Hematopoietic multipotent progenitor cell treated with erythropoietin and hydrocortisone succinate and interleukin-3 and kit ligand, for 4 days (in vitro differentiated cells): ENCODE measurements at places on chromosomes 5 and 9.
A peak's percentile ranks its signal among the peaks of the same experiment; 100 is the strongest.

GRCh38 chr9:86674487-86674886 lies 272.8 kb downstream of the GAS1 start:
- no peak for DNase-seq

- DNase-seq, result peak; percentile 97
Measured at GRCh38 chr9:6007058-6007769, 8.2 kb downstream of the RANBP6 start.

DNA sequence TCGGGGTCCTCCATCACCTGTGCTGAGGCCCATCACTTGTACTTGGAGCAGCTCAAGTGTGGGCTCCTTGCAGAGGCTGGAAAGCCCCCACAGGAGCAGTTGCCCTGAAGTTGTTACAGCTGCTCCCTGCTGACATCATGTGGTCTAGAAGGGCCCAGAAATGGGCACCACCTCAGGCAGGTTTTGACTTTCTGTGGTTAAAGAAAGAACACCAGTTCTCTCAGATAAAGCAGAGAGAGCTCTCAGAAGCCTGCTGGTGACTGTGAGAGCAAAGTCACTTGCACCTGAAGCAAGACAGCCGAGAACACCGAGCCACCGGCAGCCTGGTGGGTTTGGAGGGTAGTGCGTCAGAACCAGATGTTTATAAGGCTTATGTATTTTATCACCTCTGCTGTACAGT lies 70.4 kb downstream of the MVB12B start:
- peak; percentile 58 for DNase-seq

DNA sequence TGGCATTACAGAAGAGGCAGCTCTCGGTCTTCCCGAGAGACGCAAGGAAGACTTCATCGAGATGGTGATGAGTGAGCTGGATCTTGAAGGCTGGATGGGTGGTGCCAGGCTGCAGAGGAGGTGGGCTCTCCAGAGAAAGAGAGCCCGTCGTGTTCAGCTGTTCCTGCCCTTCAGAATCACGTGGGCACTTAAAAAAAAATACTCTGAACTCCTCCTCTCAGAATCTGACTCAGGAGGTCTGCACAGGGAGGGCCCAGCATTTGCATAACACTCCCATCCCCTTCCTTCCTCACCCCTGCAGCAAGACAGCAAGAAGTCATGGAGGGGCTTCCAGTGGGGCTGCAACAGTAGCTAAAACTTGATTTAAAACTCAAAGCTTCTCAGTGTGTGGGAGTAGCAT lies 203.0 kb downstream of the ATPSCKMT start:
- no peak for DNase-seq

GRCh38 chr5:127296321-127296720 lies 5.7 kb downstream of the MEGF10 start:
- DNase-seq, result no peak

GRCh38 chr9:107832871-107833270 lies 343.3 kb upstream of the KLF4 start:
- no peak for DNase-seq

DNA sequence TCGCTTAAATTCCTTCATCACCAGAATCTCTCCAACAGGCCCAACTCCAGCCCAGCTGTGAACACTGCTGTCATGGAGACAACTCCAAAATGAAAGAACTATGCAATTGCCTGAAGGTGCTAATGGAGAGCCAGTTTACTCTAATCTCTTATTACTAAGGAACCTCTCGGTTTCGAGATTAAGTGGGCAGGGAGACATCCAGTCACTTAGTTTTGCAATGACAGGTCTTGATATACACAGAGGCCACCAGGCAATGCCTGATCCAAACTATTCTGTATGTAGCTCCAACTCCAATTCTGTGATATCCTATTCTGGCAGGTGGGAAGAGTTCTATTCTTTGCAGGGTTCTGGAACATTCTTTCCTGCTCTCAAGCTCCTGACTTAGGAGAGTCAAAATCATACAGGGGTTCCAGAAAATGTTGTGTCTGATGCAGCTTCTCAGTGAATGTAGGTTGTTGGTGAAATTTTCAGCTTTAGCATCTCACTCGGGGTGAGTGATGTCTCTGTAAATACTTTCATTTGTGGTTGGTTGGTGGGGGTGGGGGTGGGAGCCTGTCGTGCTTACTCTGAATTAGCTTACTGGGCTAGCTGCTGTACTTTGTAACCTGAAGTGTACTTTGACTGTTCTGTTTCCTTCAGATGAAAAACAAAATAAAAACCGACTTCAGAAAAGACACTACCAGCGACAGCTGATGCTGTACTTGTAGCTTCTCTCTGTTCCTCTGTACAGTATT lies 170.9 kb downstream of the PALM2AKAP2 start:
- no peak for DNase-seq
